ENCODE measurements at places on chromosomes 13 and 19.

DNA sequence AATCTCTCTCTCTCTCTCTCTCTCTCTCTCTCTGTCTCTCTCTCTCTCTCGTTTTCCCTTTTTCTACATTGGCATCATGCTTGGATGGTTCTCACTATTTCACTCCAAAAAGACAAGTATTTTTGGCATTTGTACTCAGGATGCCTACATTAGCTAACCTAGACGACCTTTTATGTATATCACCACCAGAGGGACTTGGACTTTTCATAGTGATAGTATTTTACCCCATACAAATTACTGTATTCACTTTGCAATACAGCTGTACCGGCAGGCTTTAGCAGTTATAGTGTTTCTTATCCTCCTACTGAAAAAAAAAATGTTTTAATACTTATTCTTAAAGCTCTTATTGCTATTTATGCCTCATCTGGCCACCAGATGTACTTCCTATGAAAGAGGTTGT, 687.2 kb upstream of the KLHL1 start:
- DNase-seq = no peak

GRCh38 chr13:112890316-112891145, 78.5 kb upstream of the MCF2L start:
- DNase-seq = no peak

DNA sequence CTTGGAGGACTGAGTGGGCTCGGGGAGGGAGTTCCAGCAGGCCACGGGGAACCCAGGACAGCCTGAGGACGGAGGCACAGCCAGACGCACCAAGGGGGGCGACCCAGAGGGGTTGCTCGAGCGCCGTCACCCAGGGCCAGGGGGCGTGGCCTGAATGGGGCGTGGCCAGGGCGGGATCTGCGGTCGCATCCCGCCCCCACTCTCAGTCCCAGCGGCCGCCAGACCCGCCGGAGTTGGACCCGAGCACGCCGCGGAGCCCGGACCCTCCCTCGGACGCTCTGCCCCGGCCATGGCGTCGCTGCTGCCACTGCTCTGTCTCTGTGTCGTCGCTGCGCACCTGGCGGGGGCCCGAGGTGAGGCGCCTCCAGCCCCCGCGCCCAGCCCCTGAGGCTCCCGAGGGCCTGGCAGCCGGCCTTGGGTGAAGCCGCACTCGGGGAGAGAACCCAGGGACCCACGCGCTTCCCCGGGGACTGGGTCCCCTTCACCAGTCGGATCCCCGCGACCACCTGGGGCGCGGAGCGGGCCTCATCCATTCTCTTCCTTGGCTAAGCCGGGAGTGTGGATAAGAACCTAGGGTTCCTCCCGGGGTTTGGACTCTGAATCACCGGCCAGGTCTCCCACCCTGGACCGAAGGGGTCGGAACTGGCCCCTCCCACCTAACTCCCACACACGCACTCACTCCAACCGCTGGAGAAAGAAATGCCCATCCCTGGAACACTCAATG, at the start of gene CILP2:
TSS of gene CILP2 (plus strand) at position 205 of the 724 bp plus-strand sequence. CDS start at position 290, 85 bp downstream.
- no peak for DNase-seq

DNA sequence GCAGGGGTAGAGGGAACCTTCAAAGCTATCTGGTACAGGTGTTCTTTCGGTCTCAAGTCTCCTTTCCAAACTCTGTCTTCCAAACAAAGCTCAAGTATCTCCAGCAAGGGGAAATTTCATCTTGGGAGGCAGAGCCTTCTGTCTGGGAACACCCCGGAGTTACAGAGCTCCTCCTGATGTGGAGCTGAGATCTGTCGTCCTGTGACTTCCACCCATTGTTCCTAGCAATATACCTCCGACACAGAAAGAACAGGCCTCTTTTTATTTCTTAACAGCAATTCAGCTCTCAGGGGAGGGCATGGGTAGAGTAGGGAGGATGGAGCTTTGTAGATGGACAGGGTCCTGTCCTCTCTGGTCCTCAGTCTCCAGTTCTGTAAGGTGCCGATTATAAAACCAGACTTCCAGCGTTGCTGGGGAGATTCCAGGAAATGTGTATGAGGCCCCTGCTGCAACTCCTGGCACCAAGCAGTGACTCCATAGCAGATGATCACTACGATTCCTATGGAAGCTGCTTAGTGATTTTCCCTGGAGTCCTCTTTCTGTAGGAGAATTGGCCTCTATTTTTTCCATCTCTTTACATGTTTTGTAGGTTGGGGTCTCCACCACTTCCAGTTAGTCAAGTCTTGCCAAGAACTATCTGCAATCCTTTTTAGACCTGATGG, 56.0 kb upstream of the ARGLU1 start:
- no peak for DNase-seq

GRCh38 chr13:91278888-91279287, 68.6 kb upstream of the MIR17HG start:
- no peak for DNase-seq

DNA sequence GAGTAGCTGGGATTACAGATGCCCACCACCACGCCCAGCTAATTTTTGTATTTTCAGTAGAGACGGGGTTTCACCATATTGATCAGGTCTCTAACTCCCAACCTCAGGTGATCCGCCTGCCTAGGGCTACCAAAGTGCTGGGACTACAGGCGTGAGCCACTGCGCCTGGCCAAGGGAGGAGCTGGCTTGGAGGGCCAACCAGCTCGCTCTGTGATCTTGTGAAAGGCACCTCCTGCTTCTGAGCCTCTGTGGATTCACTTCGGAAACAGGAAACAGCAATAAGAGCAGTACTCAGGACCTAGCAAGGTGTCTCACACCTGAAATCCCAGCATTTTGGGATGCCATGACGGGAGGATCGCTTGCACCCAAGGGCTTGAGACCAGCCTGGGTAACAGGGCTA, 2.0 kb upstream of the ELL start:
- DNase-seq = no peak

- no peak for DNase-seq
Measured at GRCh38 chr19:6092329-6093286, 17.7 kb downstream of the RFX2 start.

DNA sequence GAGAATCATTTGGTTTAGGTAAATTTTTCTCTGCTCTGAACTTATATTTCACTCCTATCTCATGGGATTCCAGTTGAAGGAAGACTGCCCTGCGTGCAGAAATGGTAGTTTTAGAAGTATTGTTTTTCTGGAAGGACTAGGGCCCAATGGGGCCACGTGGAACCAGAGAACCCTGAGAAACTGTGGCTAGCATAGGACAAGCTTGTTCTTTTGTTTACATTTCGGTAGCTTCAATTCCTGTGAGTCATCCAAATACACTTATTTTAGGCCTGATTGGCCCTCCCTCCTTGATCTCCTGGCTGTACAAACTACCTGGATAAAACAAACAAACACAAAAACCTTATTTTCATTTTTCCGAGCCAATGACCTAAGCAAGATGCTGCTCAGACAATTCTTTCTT, 124.0 kb downstream of the ITGBL1 start:
- DNase-seq = no peak

GRCh38 chr13:74325106-74325505, 190.9 kb upstream of the KLF12 start:
- DNase-seq = no peak

- DNase-seq = no peak
Measured at GRCh38 chr13:45849408-45849807, 2.1 kb downstream of the SIAH3 start.

All from CD8-positive, alpha-beta T cell (primary cell).